Tibial nerve (tissue), 4 donors: ENCODE measurements at places on chromosomes 2 and 18.

- DNase-seq = no peak
Observed at GRCh38 chr2:26615336-26615859, 25.8 kb downstream of the CIB4 start.

DNA sequence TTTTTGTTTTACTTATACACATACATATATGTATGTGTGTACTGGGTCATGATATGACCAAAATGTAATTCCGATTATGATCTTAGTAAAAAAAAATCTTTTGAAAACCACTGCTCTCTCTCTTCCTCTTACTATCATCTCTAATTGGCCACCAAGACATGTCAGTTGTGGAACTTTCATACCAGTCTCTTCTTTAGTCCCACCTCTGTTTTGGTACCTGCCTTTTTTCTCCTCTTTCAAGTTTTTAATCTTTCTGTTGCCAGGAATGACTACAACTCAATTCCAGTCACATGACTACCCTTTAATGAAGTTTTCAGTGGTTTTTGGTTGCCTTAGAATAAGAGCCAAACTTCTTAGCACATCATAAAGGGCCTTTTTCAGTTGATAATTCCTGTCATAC is 17.1 kb downstream of the RBM44 start:
- DNase-seq = no peak

DNA sequence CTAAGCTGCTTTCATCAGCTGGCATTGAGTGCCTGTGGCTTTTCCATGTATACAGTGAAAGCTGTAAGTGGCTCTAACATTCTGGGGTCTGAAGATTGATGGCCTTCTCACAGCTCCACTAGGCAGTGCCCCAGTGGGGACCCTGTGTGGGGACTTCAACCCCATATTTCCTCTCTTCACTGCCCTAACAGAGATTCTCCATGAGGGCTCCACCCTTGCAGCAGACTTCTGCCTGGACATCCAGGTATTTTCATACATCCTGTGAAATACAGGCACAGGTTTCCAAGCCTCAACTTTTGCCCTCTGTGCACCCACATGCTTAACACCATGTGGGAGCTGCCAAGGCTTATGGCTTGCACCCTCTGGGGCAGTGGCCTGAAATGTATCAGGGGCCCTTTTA is 188.2 kb upstream of the SYT4 start:
- no peak for DNase-seq

DNA sequence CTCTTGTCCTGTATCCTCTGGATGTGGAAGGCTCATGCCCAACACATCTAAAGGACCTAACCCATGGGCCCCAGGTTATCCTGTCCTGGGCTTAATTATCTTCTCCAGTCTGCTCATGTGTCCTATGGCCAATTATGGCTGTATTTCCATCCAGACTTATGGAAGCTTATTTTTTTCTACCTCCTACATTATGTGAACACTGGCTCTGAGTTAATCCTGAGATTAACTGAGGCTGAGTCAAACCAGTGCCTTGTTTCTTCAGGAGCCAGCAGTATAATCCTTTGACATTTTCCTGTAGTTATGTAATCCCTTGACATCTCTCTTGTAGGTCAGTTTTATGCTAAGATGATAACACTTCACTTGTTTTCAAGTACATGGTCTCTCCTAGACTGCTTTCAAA is 213.6 kb downstream of the PMAIP1 start:
- no peak for DNase-seq

DNA sequence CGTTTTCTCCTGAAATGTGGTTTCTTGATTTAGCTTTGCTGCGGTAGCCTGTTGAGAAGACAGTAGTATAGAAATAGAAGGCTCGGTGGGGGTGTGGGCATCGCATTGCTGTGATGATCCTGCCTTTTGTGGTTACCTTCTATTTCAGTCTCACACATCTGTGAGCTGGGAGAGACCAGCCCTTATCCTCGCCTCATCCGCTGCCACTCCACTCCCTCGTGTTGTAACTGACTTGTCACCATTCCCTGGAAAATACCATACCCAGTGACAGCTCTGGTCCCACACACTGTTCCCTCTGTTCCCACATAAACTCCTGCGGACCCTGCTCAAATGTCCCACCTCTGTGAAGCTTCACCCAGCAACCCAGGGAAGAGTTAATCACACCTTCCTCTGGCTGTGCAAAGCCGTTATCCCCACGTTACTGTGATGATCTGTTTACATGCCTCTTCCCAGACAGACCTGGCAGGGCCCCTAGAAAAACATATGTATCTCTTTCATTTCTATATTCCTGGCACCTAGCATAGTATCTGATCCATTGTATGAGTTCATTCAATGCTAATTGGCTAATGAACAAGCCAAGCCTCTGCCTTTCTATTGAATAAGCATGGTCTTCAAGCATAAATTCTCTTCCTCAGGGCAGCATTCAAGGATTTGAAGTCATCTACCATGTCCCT is 114.6 kb downstream of the MAPK4 start:
- DNase-seq = no peak

GRCh38 chr2:73254343-73255006 is 20.4 kb downstream of the CCT7 start:
- no peak for DNase-seq

- DNase-seq = no peak
Observed at GRCh38 chr2:241788572-241788971, 11.9 kb downstream of the GAL3ST2 start.

DNA sequence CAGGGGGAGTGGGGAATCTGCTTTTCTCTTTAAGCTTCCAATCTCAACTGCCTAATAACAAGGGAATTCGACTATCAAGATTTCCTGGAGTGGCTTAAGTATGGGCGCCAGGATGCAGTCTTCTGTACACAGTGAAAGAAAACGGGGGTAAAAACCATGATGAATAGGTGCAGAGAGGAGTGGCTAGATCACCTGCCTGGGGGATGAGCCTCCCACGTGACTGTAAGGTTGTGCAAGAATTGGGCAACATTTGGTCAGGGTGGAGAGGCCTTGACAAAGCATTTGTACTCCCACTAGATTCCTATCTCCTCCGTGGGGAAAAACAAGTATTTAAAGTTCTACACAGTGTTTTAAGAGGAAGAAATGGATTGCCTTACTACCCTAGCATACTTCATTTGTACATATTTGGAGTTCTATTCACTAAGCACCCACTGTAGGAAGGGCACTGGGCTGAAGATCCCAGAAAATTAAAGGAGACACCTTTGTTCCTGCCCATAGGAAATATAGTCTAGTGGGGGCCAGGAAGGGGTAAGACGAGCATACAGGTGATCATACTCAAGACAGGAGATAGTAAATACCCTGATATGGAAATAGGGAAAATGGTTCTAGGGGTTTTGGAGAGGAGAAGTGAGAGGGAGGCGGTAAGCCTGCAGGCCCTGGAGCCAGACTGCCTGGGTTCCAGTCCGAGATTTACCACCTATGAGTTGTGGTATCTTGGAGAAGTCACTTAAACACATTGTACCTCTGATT is 29.2 kb downstream of the EPAS1 start:
- no peak for DNase-seq

DNA sequence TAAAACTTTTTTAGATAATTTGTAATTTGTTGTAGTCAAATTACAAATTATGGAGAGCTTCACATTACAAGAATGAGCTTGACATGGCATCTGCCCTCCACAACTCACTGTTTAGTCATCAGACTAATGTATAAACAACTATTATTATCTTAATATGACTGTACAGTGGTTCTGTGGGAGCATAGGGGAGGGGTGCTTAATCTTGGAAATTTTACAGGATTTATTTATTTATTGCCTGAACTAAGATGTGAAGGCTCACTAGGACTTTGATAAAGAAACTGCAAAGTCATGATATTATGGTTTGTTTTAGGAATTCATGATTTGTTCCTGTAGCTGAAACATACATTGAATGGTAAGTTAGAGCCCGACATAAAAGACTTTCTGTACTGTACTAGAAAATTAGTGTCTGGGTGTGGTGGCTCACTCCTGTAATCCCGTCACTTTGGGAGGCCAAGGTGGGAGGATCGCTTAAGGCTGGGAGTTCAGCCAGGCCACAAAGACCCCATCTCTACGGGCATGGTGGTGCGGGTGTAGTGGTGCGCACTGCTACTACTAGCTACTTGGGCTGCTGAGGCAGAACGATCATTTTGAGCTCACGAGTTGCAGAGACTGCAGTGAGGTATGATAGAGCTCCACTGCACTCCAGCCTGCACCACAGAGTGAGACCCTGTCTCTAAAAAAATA is 2.1 kb downstream of the MARCHF7 start:
- DNase-seq = no peak

DNA sequence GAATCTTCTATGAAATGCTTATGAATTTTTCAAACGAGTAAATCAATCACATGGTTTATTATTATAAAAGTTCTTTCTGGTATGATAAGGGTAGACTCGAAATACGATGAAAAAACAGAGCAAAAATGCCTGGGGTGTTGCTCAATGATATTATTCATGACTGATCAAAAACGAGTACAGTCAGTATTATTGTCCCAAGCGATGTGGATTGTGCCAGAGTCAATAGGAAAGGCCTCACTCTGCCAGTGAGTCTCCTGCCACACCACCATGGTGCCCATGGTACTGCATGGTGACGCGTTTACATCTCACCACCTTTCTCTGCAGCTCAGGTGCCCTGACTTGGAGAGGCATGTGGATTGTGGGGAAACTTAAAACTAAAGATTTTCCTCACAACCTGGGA is 58.5 kb downstream of the KCTD1 start:
- DNase-seq = no peak

- no peak for DNase-seq
Observed at GRCh38 chr2:72036595-72036994, 111.1 kb downstream of the CYP26B1 start.

- no peak for DNase-seq
Observed at GRCh38 chr2:135997380-135997779, 12.0 kb upstream of the DARS1 start.

DNA sequence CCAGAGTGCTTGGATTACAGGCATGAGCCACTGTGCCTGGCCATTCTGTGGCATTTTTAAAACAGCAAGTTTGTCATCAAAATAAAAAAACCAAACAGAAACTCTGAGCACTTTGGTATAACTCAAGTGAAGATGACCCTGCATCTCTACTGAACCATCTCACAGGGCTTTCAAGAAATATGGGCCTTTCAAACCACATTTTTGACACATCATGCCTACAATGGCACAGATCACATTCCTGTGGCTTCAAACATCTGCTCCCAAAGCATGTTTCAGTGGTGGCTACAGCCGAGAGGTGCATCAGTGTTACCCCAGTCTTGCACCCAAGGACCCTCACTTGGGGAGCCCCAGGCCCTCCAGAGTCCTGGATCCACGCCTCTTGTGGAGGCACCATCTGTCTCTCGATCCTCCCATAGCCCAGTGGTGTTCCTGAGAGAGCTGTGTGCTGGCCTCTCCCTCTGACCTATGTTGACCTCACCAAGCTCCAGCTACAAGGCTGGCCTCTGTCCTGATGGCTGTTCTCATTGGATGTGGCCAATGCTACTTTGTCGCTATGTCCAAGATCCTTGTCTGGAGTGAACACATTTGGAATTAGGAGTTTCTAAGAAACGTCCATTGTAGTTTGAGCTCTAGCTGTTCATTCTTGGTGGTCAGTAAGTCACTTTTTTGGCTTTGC is 55.2 kb upstream of the RALBP1 start:
- DNase-seq = no peak

DNA sequence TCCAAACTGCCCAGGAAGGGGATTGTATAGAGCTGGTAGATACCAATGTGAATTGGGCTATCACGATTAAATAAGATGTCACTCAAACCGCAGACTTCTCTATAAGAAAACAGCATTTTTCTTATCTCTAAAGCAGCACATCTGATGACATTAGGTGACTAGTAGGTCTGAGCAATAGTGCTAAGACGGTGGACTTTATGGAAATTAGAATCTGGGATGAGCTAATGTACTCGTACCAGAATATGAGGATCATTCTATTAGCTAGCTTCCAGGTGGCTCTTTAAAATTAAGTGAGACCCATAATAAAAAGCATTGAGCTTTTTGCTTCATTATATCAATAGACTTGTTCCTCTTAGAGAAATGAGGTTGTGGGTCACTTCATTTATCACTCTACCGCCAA is 130.0 kb upstream of the MC4R start:
- DNase-seq = no peak

GRCh38 chr2:241996100-241996499 is 126.6 kb downstream of the RTP5 start:
- DNase-seq = no peak

- DNase-seq = no peak
Observed at GRCh38 chr18:3044931-3045698, 32.2 kb upstream of the LPIN2 start.

DNA sequence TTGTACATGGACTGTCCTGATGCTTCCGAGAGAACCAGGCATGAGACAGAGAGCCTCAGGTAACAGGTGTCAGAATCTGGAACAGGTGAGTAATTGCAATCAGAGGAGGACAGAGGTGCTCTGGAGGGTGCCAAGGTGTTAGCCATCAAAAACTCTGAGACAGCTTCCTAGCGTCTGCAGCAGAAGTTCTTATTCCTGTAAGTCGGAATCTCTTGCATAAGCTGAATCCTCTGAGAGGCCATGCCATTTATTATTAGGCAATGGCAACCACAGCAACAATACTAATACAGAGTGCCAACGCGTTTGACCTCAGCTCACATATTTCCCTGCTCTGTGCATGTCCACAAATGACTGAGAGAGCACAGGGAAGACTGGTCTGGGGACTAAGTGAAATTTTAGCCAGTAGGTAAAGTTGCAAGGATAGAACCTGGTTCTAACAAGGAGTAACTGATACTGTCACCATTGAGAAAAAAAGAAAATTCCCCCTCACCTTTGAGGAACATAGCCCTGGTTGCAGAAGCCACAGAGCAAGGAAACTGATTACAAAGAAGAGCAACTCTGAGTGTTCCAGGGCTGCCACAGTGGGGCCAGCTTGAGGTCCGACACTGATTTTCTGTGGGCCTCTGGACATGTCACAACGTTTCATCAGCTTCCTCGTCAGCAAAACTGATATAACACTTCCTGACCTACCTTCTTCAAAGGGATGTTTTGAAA is 55.1 kb upstream of the ACSL3 start:
- DNase-seq = no peak

DNA sequence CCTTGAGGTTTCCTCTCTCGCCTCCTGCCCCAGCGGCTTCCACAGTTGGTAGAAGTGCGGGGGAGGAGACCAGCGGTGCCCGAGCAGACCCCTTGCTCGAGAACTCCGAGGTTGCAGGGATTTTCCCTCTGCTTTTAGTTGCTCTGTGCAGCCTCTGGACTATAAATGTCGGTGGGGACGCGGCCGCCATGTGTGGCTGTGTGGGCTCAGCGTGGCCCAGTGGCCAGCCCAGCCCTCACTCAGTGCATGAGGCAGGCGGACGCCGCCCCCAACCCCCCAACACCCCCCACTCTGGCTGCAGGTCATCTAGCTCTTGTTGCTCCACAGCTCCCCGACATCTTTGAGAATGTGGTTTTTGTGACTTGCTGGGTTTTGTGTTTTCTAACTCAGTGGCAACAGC is 15.3 kb upstream of the D2HGDH start:
- DNase-seq = no peak
